ENCODE measurements at places on chromosomes 5 and 9. TPM values are rescaled to one million over a fixed set of nuclear protein-coding genes. Genes with fewer than 3 reads are reported as not detected.

Gene MVB12B
- total RNA-seq = 65.5 TPM

Gene TMEM171
- not detected for total RNA-seq

DNA sequence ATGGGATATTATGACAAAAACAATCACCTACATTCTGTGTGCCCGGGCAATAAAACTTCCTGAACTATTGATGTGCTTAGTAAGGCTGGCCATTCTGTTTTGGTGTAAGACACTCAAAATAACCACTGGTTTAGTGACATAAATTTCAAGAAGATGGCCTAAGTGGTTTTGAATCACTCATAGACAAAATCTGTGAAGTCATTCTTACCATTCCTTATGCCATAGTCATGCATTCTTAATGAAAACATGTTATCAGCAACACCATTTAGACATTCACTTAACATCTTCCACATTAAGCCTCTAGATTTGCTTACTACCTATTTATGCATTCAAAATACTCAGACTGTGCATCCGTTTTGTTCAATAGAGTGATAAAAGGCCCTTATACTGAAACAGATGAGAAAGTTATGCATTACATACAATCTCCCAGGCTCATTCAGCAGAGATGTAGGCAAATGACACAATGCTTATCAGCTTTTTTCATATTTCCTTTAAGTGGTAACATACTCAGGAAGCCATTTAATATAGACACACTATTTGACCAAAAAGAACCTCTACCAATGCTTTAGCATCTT is 848.8 kb upstream of the DMAC1 start:
- no peak for DNase-seq

Gene ECM2
- total RNA-seq = not detected

Gene TESK1
- total RNA-seq = 42.7 TPM

Gene PCDHGB4
- total RNA-seq = 5.3 TPM

Gene REEP5
- 28.6 TPM for total RNA-seq

- no peak for DNase-seq
These were observed 260.1 kb upstream of the RGMB start for GRCh38 chr5:98513380-98513779.

Gene DRD1
- total RNA-seq = not detected

DNA sequence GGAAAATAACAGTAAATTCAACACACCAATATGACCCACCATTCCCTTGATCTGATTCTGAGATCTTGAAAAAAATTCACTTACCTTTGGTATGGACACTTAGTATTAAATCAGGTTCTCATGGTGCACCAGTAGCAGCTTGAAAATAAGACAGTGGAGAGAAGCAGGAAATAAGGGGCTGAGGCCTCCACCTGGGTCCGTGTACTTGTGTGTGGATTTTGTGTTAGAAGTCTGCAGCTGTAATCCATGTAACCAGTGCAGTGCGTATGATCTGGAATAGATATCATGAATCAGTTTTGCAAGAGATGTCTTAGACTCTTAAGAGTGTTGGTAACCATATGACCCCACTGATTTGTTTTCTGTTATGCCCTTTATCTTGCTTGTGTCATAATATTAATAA is 107.1 kb downstream of the FBXL7 start:
- no peak for DNase-seq

GRCh38 chr9:70439991-70440706 is 25.7 kb upstream of the KLF9 start:
- DNase-seq = no peak

Gene SMIM33
- total RNA-seq = not detected

DNA sequence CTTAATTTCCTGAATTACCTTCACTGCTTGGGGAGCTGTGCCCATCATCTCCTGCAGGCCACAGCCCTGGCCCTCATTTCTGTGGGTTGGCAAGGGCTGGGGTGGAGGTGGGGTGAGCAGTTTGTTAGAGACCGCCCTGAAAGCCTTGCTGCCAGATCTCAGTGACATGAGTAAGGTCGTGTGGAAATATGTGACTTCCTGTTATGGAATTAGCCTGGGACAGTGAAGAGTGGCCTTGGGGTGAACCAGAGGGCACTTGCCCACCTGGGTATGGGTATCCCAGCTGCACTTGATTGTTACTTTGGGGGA is 2.5 kb upstream of the HNRNPAB start:
- DNase-seq = no peak

Gene PAPPA
- 0.72 TPM for total RNA-seq

Gene IL31RA
- not detected for total RNA-seq

Gene STPG3
- total RNA-seq = 0.26 TPM

DNA sequence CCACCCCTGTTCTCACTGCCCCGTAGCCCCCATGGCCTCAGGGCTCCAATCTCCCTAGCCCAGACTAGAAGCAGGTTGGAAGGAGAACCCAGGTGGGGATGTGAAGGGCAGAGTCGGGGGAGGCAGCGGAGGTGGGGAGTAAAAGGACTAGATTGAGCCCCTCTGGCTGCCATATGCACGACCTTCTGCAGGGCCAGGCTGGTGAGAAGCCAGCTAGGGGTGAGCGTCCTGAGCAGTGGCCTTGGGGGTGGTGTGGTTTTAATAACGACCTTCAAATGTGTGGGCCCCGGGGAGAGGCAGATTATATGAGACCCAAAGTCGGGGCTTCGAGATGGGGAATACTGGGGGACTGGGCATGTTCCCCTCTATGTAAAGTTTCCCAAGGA is 139.5 kb downstream of the C9orf50 start:
- DNase-seq = no peak

DNA sequence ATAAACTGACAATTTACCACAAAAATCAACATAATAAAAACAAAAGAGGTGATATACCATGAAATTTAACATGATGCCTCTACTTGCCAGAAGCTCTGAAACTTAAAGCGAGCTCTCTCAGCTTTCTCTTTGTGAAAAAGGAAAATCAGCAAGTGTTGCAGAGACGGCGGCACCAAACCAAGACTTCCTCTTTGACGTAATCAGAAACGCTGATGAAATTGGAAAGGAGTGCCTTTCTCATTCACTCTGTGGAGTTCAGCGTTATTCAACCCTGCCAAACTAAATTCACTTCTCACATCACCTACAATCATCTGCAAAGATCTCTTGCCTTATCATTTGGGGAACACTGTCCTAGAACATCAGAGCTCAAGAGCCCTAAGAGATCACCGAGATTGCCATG is 32.2 kb downstream of the ANXA6 start:
- DNase-seq = no peak

GRCh38 chr9:70479880-70480291 is 65.4 kb upstream of the KLF9 start:
- no peak for DNase-seq

Gene ALDH1B1
- 32.9 TPM for total RNA-seq

DNA sequence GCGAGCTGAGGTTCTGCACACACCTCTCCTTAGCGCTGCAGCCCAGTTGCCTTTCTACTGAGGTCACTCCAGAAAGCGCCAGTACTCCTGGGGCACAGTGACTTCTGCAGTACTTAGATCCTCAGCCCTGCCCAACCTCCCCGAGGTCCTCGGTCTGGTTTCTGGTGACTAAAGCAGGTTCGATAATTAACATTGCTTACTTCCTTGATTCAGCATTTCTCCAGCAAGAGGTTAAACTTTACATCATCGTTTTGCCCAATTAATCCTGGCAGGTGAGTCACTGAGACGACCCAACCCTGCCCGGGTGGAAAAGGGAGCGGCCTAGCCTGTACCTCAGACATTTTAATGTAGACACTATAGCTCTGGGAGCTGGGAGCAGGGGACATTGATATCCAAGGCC is 77.6 kb downstream of the PLAC8L1 start:
- DNase-seq = no peak

DNA sequence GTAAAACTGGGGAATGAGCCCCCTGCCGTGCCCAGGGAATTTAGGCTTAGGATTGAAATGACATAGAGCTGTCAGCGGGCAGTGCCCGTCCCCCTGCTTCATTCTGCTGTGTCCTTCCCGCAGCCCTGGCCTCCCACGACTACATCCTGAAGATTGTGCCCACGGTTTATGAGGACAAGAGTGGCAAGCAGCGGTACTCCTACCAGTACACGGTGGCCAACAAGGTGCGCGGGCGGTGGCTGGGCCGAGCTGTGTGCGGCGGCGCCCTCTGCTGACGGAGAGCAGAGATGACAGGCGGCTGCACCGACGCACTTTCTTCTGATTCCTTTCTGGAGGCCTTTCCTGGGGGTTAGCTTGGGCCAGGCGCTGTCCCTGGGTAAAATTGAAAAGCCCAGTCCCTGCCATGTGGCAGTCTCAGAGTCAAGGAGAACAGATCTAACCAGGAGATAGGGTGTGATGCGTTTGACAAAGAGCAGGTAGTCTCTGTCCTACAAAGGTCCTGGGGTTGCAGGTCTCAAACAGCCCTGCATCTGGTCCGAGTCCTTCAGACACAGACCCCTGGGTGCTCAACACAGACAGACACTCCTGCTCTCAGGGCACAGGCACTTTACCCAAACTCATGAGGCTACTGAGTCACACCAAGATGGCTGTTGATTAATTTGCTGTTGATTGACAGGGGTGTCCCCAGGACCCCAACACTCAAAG is 26.8 kb upstream of the RPL26L1 start:
- DNase-seq = peak; percentile 65

Gene PTBP3
- total RNA-seq = 46.8 TPM

- no peak for DNase-seq
These were observed 143.3 kb downstream of the ARSB start for GRCh38 chr5:78841767-78842166.

GRCh38 chr5:74232276-74232675 is 408.3 kb downstream of the ENC1 start:
- DNase-seq = no peak

GRCh38 chr5:97134634-97135033 is 7.8 kb downstream of the LIX1 start:
- no peak for DNase-seq

DNA sequence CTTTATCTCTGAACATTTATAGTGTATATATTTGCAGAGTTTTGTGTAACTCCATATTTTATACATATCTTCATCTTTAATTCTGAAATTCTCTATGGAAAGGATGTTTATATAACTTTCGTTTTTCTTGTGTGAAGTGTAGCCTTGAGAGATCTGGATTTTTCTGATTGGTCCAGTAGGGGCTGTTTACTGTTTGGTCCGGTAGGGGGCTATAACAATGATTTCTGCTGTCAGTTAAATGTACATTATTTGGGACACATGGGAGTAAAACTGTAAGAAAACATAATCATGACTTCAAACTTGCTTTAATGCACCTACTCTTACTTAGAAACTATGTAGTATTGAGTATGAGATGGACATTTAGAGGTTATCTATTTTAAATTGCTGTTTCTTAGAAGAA is 527.1 kb upstream of the ARRDC3 start:
- DNase-seq = no peak

DNA sequence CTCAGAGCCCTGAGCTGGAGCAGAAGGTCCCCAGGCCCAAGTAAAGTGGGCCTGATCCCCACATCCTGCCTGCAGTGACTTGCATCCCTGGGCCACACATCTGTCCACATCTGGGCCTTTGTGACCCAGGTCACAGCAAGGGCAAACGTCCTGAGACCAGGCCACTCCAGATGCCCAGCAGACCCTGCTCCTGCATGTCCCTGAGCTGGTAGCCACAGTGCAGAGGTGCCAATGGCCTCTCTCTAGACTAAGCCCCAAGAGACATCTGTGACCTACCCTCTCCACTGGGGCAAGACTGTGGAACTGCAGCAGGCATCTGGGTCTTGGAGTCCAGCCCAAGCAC is 2.5 kb downstream of the FLT4 start:
- DNase-seq = no peak

Gene DMRT3
- not detected for total RNA-seq

DNA sequence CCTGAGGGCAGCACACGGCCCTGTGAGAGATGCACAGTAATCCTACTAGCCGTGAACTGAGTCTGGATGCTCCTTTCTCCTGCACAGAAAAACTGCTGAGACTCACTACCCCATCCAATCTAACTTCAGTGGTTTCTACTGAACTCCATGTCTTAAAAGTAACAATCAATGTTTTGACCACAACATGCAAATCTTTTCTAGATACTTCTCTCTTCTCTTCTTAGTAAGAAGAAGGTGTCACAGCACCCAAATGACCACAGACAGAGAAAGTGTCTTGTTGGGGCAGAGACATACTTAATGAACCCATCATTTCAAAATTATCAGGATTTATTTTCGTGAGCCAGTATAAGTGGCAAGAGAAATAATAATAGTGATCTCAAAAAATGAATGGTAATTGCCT is 285.8 kb upstream of the MEF2C start:
- DNase-seq = no peak

GRCh38 chr5:179227229-179227579 is 118.1 kb downstream of the ADAMTS2 start:
- no peak for DNase-seq

Gene EDIL3
- 1.2 TPM for total RNA-seq

DNA sequence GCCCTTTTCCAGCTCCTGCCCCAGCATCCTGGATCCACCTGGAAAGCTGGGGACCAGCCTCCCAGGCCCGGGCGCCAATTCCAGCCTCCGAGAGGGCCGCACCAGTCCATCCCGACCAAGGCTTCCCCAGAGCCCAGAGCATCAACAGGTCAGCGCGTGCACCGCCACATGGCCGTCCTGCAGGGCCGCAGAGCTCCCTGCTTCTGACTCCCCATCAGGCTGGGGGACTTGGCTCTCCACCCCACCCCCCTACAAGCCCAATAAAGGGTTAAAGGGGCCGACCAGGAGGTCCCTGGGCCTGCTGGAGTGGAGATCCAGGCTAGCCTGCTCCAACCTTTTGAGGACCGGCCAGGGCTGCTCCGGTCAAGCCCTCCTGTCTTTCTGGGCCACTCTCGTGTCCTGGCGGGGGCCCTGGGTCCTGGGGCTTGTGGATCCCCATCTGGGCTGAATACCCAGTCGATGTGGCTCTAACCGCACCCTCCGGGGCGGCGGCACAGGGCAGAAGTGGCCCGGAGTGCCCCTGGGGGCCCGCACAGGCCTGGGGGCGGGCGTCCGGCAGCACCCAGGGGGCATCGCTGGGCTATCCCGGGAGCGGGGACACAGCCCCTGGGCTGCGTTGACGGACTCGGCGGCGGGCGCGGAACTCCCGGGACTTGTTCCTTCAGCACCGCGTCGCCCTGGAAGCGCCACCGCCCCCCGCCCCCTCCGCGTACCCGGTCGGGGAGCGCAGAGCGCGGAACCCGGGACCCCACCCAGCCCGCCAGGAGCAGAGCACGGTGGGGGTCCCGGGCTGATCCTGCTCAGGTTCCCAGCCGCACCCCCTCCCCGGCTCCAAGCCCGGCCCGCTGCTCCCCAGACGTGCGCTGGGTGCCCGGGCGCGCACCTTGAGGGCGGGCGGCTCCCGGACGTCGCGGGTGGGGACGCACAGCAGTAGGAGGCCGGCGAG is 590 bp downstream of the ENTPD2 start:
- no peak for DNase-seq

DNA sequence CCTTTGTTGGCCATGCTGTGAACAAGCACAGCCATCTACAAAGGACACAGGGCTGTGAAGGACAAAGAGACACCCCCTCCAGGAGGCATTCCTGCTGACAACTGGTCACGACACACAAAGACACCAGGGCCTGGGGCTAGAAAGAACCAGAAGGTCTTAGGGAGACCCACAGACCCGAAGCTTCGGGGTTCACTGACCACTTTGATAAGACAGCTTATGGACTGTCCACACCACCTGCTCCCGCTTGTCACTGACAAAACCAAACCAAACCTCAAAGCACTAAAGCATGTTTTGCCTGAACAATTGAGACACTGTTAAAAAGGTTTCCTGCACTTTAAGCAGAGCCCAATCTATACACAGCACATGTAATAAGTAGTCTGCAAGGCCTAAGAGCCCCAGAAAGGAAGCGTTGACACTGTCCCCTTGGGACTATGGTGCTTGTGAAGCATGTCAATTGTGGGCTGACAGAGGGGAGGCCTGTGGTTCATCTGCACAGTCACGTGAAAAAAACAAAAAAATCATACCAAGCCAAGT is 185.0 kb downstream of the GAPVD1 start:
- no peak for DNase-seq
